ENCODE measurements at places on chromosomes 2 and 18.

- DNase-seq, result no peak
Observed at GRCh38 chr18:74244554-74244953, 47.2 kb downstream of the CYB5A start.

DNA sequence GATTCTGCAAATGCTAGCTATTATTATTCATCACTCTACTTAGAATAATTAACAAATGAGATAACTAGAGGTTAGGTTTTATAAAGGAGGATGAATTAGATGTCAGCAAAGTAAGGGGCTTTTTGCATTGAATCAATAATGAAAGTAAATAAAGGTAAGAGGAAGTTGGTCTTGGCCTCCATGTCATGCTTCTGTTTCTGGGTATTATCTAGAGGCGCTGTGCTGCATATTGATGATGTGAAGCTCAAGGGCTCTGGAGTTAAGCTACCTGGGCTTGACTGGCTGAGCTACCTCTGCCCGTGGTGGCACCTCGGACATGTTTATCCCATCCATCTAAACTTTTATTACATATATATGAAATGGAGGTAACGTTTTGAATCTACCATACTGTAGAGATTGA is 350.9 kb downstream of the PARD3B start:
- DNase-seq, result no peak

GRCh38 chr2:120347396-120348060 is 1.6 kb downstream of the INHBB start:
- DNase-seq, result no peak

- no peak for DNase-seq
Observed at GRCh38 chr18:9708057-9708433, at the start of gene RAB31. Gene RAB31, plus strand, starts transcription at chr18:9708301. Its CDS starts 105 bp downstream, at chr18:9708406.

GRCh38 chr18:48693625-48694262 is 154.9 kb downstream of the CTIF start:
- no peak for DNase-seq

GRCh38 chr18:56651771-56652092 is 573 bp downstream of the WDR7 start:
- DNase-seq, result no peak

DNA sequence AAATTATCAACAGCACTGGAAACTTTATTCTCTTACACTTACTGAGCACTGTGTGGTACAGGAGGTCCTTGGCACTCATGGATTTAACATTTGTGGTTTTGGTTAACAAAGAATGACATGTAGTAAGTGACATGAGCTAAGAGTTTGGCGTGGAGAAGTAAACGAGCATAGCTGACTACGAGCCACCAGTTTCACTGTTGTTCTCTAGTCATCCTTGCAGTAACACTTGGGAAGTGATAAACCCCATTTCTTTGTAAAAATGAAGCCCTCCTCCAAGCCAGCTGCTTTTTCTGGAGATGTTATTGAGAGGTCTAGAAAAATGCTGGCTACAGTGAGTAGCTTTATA is 32.7 kb downstream of the QPCT start:
- no peak for DNase-seq

- DNase-seq, result no peak
Observed at GRCh38 chr2:170523506-170523905, 191.6 kb upstream of the SP5 start.

DNA sequence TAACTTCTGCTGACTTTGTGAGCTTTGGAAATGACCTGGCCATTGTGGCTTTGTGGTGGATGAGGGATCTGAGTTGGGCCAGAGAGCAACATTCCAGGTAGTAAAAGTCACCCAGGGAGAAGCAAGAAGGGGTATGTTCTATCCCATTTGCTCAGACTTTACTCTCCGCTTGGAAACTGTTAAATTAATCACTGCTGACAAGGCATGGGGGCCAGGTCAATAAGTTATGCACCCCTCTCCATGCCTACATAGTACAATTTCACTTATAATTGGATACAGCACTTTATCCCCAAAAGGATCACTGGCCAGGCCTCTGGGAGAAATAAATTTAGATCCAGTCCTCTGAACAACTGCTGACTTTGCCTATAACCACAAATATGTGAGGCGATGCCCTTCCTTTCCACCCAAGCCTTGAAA is 92.1 kb downstream of the RPRM start:
- no peak for DNase-seq

- no peak for DNase-seq
Observed at GRCh38 chr18:74652392-74652988, 54.8 kb downstream of the ZNF407 start.

DNA sequence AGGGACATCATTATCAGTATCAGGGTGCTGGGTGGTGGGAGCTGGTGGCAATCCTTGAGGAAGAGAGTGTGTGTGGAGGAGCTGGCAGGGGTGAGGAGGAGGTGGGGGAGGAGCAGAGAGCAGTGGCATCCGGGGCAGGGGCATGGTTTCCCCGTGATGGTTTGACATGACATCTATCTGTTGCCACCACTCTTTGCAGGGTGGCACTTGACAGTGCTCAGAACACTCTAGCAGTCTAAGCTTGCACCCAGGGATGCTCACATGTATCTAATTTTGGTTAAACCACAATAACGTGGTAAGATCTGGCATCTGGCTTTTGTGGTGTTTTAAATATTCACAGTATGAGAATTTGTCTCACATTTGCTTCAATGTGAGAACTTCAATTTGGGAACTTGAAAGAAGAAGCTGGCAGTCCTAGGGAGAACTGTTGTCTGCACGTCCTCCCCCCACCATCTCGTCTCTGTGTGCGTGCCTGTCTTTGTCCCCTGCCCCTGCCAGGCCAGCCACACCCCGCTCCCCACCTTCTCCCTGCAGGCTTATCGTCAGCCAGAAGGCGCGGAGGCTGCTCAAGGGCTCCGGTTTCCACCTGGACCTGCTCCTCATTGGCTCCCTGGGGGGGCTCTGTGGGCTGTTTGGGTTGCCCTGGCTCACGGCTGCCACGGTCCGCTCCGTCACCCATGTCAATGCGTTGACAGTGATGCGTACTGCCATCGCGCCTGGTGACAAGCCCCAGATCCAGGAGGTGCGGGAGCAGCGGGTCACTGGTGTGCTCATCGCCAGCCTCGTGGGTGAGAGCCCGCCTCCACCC is 11.7 kb downstream of the SLC4A3 start:
- no peak for DNase-seq

DNA sequence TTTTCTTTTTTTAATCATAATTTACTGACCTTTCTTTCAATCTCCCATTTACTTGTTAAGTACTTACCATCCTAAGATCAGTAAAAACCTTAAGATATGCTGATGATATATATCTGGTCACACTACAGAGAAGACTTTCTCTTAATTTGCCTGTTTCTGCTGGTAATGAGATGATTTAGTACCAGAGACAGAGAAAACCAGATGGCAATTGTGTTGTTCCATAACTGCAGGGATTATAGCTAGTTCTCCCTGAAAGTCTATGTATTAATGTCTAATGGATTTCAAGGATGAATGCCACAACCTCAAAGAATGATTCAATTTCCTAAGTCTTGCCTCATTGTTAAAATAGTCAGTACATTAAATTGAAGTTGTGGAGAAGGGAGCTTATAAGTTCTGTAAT is 40.3 kb downstream of the SNTG2 start:
- no peak for DNase-seq

GRCh38 chr2:241296767-241297166 is 18.7 kb downstream of the HDLBP start:
- no peak for DNase-seq

DNA sequence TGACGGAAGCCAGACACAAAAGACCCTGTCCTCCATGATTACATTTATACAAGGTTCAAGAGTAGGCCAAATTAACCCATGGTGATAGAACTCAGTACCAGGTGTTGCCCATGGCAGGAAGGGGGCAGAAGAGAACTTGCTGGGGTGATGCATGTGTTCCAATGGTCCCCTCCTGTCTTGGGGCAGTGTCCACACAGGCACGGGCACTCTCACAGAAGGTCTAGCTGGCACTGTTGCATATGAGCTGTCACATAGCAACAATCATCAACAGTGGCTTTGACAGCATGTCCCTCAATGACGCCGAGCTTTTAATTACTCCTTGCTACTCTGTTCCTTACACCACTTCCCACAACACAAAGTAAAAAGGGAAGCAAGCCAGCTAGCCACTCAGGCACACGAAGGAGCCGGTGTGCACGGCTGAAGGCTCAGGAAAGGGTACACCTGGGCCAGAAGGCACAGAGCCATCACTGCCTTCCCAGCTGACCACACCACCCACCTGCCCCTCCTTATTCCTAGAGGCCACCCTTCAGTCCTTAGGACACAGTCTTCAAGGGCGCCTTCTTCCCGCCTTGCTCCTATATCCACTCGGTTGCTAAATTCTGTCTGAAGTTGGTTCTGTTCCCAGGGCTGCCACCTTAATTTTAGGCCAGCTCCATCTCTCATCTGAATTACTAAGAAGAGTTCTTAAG is 28.9 kb downstream of the RPL31 start:
- no peak for DNase-seq

DNA sequence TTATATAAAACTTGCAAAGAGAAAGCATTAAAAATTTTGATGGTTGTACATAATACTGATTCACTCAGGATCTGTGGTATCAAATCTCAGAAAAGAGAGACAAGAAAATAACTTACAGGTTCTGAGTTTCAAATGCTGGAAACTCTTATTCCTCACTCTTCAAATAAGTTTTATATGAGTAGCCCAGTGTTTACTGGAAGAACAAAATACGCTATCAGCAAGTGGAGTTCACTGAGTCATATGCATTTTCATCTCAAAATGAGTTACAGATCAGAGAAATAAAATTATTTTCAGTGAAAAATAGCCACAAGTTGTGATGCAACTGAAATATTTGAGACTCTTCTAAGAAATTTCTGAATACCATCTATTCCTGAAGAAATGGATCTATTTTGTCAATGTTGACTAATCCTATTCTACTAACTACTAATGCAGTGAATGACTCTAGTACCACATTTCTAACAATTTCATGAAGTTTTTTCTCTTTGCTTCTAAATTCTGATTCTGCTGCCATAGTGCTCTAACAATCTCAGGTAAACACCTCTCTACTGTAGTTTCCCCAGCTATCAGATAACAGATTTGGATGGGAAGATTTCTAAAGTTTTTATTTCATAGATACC is 391.7 kb downstream of the ZEB2 start:
- DNase-seq, result no peak

- no peak for DNase-seq
Observed at GRCh38 chr2:146374505-146374904, 1470.3 kb upstream of the ACVR2A start.

DNA sequence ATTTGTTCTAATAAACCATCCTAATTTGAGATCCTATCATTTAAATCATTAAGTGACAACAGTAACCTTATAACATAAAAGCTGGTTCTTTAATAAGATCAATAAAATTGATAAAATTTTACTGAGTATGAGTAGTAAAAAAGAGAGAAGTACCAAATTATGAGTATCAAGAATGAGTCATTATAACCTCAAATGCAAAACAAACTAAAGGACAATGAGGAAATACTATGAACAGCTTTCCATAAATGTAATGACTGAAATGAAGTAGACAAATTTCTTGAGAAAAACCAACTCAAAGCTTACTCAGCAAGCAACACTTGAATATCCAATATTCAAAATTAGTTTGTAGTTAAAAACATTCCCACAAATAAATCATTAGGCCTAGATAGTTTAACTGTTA is 433.0 kb downstream of the ZEB2 start:
- no peak for DNase-seq

GRCh38 chr2:230601510-230601909 is 111.1 kb upstream of the CAB39 start:
- DNase-seq, result no peak

- no peak for DNase-seq
Observed at GRCh38 chr18:76405681-76406356, 89.2 kb downstream of the ZNF516 start.

GRCh38 chr2:121881950-121882349 is 126.5 kb downstream of the TSN start:
- DNase-seq, result no peak

DNA sequence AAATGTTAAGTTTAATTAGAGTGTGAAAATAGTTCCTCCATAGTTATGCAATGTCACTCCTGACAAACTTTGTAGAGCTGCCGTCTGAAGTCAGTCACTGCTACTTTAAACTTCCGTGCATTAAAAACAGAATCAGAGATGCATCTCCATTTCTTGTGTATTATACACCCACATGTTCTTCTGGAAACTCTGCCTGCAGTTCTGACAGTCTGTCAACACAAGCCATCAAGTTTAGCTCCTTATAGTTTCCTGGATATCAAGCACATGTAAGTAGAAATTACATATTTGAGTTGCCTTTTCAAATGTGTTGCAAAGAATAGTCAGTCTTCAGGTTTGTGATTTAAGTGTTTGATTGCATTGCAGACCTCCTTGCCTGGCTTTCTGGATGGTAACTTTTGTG is 184.3 kb downstream of the CTNNA2 start:
- no peak for DNase-seq

- peak; percentile 7 for DNase-seq
Observed at GRCh38 chr2:227033471-227034148, 130.4 kb downstream of the COL4A4 start.

DNA sequence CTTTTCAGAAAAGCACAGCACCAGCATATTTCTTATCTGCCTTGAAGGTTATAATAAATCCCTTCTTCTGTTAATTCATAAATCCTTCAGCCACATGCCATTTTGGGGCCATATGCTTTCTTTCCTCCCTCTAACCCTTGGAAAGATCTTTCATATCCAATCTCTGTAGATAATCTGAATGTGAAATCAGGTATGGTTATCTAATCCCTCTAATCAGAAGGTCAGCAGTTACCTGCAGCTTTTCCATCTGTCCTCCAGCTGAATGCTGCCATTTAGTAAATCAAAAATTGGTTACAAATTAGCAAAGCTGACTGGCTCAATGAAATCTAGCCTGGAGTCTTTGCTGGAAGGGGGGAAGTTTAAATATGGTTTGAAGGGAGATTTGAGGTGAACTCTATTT is 230.5 kb downstream of the PIK3C3 start:
- DNase-seq, result no peak

DNA sequence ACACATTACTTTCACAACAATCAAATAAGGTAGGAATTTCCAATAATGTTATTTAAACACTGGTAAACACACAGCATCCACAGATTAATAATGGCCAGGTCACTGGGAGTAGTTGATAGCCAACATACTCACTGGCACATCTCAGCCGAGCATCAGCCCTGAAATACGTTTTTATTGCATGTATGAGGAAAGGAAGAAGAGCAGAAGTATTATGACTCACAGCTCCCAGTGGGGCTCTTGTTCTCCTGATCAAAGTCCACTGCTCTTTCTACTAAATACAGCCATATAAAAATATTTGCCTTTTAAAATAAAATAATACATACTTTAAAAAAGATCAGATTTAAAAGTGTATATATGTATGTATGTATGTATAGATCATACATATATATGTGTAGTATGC is 999.6 kb downstream of the SUCLG1 start:
- no peak for DNase-seq

DNA sequence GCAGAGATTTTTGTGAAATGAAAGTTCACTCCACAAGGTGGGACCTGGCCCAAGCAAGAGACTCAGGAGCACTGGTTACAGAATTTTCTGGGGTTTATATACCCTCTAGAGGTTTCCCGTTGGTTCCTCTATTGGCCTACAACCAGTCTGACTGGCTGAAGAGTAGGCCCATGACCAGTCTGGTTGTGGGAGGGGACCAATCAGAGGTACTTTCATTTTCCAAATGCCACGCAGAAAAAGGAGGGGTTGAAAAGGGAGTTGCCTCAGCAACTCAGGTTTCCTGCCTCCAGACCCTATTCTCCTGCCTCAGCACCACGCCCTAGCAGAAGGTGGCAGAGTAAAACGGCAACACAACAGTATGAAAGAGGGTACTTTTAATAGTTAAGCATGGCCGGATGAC is 98.4 kb downstream of the COLEC12 start:
- no peak for DNase-seq
